ENCODE measurements at places on chromosomes 1 and 21.

DNA sequence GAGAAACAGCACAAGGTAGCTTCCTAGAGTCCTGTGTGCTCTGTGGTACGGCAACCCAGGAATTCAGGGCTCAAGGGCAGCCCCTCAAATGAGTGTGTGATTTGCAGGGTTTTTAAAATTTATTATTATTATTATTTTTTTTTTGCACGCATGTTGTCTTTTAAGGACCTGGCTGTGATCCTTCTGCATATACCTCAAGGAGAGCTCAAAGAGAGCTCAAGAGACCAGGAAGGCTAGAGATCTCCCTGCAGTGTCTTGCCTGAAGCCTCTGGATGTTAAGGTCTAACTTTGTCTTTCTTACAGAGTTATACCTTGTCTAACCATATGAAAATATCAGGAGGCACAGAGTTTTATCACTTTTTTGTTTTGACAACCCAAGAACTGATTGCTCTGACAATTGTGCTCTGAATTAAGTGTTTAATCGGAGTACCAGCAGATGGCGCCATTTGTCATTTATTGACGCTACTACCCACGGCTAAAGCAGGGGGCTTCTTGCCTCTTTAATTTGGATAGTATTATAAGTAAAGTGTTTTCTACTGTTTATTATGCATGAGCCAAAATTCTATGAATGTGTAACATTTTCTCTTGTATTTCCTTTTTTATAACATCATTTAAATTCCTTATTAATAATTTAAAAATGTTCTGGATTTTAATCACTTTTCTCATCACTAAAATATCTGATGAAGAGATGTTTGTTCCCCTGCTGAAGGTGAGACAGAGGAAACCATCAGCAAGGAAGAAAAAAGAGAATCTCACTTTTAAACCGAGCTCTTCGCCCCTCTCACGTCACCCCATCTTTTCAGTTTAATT is 35.8 kb upstream of the LMO4 start:
- peak; percentile 18 for DNase-seq

DNA sequence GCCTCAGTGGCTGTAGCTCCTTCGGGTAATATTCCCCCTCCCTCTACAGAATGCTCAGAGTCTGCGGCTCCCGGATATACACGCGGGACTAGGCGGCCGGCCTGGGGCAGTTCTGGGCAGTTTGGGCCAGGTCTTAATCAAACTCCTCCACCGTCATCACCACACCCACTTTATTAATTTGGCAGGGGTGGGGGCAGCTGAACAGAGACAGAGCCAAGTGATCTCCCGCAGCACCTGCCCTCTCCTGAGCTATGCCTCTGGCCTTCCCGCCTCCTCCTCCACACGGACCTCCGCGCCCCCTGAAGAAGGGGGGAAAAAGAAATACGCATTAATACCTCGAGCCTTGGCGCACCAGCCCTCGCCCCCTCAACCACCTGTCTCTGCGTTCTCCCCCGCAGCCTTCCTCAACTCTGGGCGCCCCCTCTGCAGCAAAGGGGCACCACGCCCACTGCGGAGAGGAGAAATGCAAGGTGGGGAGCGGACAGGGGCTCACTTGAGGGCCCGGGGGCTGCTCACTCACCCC is 42.6 kb downstream of the CD34 start:
- DNase-seq, result no peak

GRCh38 chr1:93549131-93549530 is 101.2 kb downstream of the FNBP1L start:
- DNase-seq, result no peak

DNA sequence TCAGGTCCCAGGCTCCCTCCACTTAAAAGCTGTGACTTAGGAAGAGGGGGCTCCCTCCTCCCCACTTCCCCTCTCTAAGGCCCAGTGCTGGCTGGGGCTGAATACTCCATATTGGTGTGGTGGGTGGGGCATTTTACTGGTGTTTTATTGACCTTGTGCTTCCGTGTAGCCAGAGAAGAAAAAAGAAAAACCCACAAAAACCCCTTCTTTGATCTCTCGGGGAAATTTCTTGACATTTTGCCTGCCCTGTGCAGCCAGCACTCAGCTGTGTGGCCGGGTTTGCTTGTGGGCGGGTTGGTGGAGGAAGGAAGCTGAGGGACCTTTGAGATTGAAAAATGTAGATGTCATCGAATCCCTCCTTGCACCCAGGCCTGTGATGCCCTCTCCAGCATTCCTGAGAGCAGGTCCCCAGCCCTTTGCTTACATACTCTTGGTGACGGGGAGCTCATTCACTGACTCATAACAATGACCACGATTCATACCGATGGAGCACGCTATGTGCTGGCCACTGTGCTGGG is 24.8 kb downstream of the TNFRSF8 start:
- peak; percentile 53 for DNase-seq

DNA sequence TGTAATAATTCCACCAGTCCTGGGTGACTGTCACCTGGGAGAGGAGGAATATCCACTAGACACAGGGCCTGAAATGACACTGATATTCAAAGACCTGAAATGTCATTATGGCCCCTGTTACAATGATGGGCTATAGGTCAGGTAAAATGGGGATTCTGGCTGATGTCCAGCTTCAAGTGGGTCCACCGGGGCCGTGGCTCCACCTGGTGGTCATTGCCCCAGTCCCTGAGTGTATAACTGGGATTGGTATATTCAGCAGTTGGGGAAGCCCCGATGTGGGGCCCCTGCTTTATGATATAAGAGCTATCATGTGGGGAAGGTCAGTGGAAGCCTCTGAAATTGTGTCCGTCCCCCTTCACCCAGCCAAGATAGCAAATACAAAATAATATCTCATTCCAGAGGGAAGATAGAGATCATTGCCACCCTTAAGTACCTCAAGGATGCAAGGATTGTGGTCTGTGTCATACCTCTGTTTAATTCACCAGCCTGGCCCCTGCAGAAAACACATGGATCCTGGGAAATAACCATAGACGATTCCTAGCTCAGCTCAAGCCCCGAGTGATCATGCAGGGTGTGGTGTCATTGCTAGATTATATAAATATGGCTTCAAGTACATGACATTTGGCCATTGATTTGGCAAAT is 19.4 kb downstream of the PLEKHO1 start:
- DNase-seq, result no peak

- no peak for DNase-seq
These were observed 93.7 kb downstream of the VAV3 start for GRCh38 chr1:107871259-107871658.

GRCh38 chr1:195766709-195767108 is 841.5 kb downstream of the KCNT2 start:
- no peak for DNase-seq

- DNase-seq, result no peak
These were observed 18.4 kb downstream of the PRXL2B start for GRCh38 chr1:2604844-2605508.

- DNase-seq, result no peak
These were observed 22.9 kb upstream of the DISC1 start for GRCh38 chr1:231603598-231604275.

Measured in stimulated activated CD8-positive, alpha-beta memory T cell treated with anti-CD3 and anti-CD28 coated beads, Interleukin-7, amount 100 ng/mL, for 48 hours (primary cell).